ENCODE measurements at places on chromosomes 7 and 10. TPM values are rescaled to one million over a fixed set of nuclear protein-coding genes. Genes with fewer than 3 reads are reported as not detected.

TFR2 gene
- not detected for total RNA-seq

SLIT1 gene
- total RNA-seq, result 0.30 TPM

POU6F2 gene
- not detected for total RNA-seq

GDF2 gene
- total RNA-seq, result not detected

ELMO1 gene
- total RNA-seq, result 7.2 TPM
